ENCODE measurements at places on chromosomes 12 and 14.

GRCh38 chr12:69881771-69882170 is 56.7 kb downstream of the MYRFL start:
- DNase-seq = no peak

- no peak for DNase-seq
Measured at GRCh38 chr12:81896771-81897170, 137.6 kb upstream of the PPFIA2 start.

- DNase-seq = no peak
Measured at GRCh38 chr14:30445011-30445793, 113.8 kb upstream of the G2E3 start.

GRCh38 chr12:111156304-111156703 is 212.6 kb downstream of the PHETA1 start:
- DNase-seq = no peak

DNA sequence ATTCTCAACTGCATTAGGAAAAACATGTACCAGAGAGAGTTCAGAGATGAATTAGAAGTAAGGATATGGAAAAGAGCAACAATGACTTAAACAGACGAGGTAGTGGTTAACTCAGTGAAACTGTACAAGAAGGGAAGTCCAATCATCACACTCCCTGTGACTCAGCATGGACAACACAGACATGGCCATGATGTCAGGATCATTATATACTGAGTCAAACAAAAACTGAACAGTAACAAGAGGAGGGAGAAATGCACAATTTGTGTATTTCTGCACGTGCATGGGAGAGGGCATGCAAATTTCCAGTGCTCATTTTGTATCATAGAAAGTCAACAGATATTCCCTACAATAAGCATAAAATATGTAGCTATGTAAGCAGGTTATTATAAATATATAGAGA is 1037.8 kb downstream of the BCL11B start:
- DNase-seq = no peak

DNA sequence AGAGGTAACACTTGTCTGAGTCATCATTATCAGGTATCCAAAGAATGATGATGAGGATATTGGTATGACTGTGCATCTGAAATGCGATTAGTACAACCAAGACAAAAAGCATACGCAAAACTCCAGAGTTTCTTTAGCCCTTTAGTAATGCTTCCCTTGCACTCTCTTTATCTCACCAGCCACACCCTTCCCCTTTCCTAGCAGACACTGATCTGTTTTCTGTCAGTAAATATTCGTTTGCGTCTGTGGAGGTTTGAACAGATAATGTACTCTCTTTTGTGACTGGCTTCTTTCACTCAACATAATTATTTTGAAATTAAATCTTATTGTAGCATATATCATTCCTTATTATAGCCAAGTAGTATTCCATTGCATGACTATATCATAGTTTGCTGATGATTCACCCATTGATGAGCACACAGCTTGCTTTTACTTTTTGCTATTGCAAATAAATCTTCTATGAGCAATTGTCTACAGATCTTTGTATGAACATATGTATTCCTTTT is 775.7 kb downstream of the SLC6A15 start:
- no peak for DNase-seq

- peak; percentile 72 for DNase-seq
Measured at GRCh38 chr12:14403711-14404196, 38.3 kb downstream of the ATF7IP start.

DNA sequence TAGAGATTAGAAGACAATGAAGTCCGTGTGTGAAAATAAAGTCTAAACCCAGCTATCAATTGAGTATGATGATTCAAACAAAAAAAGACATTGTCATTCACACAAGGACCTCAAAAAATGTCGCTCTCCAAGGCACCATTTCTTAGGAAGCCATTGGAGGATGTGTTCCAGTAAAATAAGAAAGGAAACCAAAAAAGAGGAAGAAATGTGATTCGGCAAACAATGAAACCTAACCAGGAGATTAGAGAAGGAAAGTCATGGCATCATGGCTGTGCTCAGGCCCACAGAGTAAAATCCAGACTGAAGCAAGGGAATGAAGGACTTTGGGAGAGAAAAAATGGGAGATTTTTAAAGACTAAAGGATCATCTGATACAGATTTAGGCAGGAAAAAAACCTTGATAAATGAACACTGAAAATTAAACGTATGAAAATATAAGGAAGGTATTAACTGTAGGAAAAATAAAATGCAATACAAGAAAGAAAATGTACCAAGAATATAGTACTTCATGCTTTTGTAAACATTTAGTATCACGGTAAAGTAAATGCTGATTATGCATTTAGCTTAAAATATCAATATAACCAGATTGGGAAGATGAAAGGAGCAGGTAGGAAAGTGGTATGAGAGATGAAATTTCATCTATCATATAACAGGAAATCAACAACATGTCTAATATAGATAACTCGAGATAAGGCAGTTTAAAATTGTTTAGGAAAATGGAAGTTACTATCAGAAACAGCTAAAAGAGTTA is 38.2 kb upstream of the MTHFD1 start:
- no peak for DNase-seq

GRCh38 chr14:97266653-97267052 is 469.5 kb downstream of the VRK1 start:
- no peak for DNase-seq

DNA sequence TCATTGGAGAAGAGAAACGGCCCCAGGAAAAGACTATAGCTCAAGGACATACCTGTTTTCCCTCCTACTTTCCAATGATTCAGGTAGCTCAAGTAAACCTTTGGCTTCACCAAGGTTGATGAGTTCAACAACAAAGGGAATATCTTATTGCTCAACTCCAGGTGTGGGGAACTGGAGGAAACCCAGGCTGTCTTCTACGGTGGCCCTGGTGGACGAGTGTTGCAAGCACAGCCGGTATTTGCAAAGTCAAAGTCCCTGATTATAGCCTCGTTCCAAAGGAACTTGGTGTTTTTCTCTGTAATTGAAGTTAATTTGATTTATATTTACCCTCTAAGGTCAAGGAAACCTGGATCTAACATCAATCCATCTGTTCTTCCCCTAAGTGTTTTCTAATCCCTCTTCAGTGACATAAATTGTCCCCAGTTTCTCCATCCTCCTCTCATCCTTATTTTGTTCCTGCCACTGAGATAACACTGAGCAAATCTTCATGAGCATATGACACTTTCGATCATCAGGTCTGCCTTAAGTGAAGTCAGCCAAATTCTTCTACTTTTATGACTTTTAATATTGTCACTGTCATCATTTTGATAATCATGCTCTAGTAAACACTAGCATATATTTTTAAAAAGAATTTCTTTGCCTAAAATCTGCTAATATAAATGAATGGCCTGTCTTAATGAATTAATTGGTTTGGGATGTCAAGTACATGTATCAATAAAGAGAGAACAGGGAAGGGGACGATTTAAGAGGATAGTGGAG is 174.6 kb upstream of the TBX3 start:
- DNase-seq = no peak

GRCh38 chr12:121364683-121365121 is 12.5 kb upstream of the ANAPC5 start:
- DNase-seq = peak; percentile 19

DNA sequence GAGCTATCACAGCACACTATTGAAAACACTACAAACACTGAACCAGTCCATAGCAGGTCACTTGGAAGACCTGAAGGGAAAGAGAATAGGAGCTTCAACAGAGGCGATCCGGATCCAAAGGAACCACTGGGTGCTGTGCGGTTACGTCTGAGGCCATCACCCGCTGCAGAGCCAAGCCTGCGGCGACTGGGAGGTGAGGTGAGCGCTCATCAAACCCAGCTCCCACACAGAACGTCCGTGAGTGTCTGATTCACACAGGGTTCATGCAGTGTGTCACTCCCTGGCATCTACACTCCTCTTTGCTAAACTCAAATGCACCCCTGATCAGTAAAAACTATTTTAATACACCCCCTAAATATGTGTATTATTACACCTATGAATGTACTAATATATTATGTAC is 64.1 kb downstream of the TMEM132D start:
- no peak for DNase-seq

DNA sequence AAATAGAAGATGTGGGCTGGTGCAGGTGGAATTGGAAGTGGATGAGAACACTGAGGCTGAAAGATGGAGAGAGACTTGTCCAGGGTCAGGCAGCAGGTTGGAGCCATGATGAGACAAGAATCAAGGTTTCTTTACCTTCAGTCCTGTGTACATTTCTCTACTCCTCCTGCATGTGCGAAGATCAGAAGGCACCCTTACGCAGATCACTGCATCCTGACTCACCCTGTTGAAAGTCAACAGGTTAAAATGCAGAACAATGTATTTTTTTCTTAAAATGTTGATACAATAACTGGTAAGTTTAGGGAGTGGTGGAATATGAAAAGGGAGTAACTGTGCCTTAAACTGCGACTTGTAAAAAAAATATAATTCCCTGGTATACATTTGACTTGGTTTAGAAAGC is 47.8 kb downstream of the TESPA1 start:
- no peak for DNase-seq

DNA sequence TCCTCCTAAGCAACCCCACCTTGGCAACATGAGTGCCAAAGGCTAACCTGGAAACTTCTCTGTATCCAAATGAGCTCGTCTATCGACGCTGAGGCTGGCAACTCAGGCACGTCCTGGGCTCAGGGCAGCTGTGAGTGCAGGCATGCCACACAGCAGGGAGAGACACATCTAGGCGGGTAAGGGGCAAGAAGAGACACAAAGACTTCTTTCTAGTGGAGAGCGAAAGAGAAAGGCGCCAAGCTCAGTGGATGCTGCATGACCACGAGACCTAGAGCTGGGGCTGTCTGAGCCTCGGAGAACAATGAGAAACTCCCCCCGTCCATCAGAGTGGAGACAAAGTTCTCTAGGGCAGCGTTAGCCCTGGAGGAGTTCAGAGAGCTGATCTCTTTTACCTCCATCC is 170.4 kb downstream of the CALM1 start:
- no peak for DNase-seq

GRCh38 chr14:36724162-36724561 is 62.5 kb downstream of the PAX9 start:
- no peak for DNase-seq

GRCh38 chr12:112199136-112199535 is 73.8 kb downstream of the TRAFD1 start:
- DNase-seq = no peak

DNA sequence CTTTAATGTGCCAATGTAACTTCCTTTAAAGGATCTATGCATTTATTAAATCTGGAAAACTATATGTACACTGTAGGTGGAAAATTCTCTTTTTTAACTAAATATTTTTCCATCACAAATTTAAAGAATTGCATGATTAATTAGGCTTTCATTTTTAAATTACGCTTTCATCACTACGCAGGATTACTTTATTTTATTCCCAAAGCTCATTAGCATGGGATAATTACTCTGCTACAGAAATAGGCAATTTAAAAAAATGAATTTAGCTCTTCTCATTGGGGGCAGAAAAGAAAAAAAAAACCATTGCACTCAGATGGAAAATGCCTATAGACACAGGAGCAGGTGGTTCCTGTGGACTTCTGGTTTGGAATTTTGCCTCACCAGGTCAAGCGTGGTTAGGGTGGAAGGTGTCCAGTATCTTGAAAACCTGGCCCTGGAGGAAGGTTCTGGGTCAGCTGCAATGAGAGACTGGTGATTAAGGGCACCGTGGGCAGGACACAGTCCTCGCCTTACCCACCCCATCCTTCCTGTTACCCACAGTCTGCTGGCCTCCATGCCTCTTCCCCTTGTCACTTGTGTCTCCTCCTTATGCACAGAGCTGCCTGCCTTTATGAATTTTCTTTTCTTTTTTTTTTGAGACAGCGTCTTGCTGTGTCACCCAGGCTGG is 17.3 kb upstream of the RIN3 start:
- DNase-seq = no peak

- DNase-seq = no peak
Measured at GRCh38 chr14:85142982-85143381, 387.0 kb upstream of the FLRT2 start.

GRCh38 chr12:27096420-27096819 is 14.0 kb upstream of the C12orf71 start:
- no peak for DNase-seq

GRCh38 chr12:99573980-99574379 is 73.6 kb upstream of the GARIN6 start:
- DNase-seq = no peak

DNA sequence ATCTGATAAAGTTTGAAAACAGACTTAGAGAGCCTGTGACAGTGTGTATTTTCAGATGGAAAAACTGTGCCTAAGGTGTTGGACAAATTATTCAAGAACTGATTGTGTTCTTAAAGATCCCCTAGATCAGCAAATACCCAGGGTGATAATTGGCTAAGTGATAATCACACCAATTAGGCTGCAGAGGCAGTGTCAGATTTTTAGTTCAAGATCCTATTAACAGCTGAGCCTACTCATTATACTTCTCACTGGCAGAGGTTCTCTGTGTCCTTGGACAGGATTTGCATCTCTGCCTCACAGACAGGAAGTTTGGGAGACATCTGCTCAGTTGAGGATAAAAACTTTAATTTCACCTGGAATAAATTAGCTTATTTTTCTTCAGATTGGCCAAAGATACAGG is 4.3 kb upstream of the FGD4 start:
- DNase-seq = no peak

- DNase-seq = no peak
Measured at GRCh38 chr12:81987371-81987770, 228.2 kb upstream of the PPFIA2 start.

- DNase-seq = peak; percentile 11
Measured at GRCh38 chr12:8890313-8891085, 23.8 kb upstream of the PHC1 start.

GRCh38 chr12:53078425-53079225 is 565 bp downstream of the SPRYD3 start:
- no peak for DNase-seq

DNA sequence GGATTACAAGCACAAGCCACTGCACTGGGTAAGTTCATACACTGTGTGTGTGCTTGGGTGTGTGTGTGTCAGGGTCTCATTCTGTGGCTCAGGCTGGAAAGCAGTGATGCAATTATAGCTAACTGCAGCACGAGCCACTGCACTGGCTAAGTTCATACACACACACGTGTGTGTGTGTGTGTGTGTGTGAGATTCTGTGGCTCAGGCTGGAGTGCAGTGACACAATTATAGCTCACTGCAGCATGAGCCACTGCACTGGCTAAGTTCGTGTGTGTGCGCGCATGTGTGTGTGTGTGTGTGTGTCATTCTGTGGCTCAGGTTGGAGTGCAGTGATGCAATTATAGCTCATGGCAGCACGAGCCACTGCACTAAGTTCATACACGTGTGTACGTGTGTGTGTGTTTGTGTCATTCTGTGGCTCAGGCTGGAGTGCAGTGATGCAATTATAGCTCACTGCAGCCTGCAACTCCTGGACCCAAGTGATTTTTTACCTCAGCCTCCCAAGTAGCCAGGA is 85.4 kb downstream of the HECTD1 start:
- no peak for DNase-seq

DNA sequence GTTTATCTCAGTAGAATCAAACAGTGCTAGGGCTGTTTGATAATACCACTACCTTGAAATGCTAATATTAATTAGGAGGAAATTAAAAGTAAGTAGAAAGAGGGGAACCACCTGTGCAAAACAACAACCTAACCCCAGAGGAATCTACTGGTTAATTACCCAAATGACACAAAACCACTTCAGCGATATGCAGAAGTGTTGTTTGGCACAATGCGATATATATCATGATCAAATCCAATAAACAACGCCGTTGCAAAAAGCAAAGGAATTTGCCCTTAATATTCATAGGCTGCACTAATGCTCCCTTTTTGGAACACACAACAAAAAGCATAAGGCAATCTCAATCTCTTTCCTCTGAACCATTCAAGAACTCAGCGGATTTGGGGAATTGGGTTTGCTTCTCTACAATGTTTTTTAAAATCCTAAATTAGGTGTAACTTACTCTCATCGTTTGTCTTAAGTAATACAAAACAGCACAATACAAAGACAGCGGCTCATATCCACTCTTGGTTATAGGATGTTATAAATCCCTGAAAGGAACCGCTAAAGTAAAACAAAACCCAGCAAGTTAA is 1.5 kb downstream of the MAP4K5 start:
- DNase-seq = no peak
